ENCODE measurements at places on chromosomes 12 and 14.

- peak; percentile 59 for DNase-seq
Measured at GRCh38 chr12:120445911-120446843, at the start of the genes GATC and TRIAP1. GATC (plus strand) TSS chr12:120446444; CDS start chr12:120446481, 37 bp downstream. TRIAP1 (minus strand) TSS chr12:120446384; CDS start chr12:120446372, 12 bp downstream.

GRCh38 chr14:70714055-70714550, 72.4 kb downstream of the TTC9 start:
- DNase-seq, result peak; percentile 18

DNA sequence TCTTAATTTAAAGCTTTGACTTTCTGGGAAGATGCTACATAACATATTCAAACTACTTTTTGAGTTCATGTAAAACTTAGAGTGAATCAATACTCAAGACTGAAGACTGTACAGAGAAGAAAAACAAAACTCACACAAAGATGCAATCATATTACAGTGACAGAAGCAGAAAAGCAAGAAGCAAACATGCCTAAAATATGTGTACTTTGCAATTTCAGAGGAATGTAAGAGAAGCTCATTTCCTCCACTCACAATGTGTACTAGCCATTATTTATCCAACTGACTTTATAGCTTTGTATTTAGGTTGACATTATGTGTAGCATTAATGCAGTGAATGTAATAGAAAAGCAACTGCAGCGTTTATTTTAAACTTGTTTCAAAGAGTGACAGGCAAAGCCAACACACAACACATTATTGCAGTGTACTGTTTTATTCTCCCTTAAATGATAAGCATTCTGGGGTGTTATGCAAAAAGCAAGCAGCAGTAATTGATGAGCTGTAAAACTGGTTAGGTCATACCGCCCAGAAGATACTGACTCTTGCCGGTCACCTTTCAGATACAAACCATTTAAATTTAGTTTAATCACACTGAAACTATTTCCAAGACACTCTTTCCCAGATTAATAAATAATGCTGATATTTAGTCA, 88.2 kb upstream of the PAWR start:
- DNase-seq, result no peak

DNA sequence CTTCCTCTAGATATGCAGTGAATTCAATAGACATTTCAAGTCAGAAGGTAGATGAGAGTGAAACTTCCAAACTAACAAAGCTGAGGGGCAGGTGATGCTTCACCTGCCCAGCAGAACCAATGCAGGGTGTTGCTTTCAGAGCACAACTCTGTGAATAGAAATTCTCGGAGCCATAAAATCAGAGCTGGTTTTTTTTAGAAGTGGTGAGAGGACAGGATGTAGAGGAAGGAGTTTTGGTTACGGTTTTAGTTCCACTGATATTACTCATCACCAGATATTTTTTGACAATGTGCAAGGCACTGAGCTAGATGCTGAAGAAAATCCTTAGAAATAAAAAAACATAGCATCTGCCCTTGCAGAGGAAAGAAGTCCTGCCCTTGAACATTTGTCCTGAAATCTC, 62.2 kb downstream of the BMP4 start:
- DNase-seq, result no peak

- DNase-seq, result no peak
Measured at GRCh38 chr12:106519607-106520021, 63.2 kb upstream of the RFX4 start.

GRCh38 chr12:45585522-45586230, 143.8 kb upstream of the ARID2 start:
- DNase-seq, result no peak

GRCh38 chr12:74775276-74775675, 237.6 kb downstream of the ATXN7L3B start:
- DNase-seq, result no peak

DNA sequence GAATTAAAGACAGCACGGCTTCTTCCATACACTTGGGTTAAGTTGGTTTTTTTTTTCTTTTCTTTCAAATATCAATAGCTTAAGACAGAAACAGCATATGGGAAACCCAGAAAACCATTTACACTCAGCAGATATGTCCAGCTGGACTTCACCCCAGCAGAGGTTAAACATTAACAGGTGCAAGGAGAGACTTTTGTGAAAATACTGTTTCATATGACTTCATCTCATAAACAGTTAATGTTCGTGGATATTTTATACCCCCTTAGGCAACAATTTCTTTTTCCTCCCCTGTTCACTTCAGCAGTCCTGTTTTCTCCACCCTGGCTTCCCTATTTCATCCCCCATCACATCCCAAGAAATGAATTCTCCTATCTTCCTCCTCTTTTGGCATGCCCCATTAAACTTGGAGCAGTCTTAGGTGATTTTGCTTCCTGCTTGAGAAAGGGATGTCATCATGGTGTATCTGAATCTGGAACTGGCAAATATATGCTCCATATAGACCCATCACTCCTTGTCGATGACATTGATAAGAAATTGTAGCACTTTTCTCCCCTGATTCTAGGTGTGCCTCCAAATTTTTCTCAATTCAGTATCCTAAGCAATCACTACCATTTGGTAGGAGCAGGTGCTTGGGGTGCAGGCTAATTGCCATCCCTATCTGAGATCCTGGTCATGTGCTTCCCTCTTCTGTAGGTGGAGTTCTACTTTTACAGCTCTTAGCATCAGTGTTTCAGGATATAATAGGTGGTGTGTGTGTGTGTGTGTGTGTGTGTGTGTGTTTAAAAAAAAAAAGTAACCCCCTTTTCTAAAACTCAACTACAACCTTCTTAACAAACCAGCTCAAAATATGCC, 67.9 kb downstream of the BMP4 start:
- no peak for DNase-seq

DNA sequence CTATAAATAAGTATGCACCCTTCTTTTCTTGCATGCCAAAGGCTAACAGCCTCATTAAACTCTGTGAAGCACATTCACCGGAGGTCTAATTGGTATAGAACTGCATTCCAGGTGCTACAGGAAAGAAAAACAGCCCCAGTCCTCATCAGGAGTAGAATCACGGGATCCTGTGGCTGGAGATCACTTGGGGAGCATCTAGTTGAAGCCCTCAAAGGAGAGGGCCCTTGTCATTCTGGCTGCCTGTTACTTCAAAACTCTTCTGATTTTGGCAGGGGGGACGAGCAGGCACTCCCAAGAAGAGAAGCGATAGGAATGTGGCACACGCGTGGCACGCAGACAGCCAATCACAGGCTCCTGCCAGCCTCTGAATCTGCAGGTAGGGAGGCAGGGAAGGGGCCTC, 154.4 kb downstream of the TTC7B start:
- DNase-seq, result no peak

GRCh38 chr12:30700216-30700900, 4.7 kb upstream of the IPO8 start:
- no peak for DNase-seq

DNA sequence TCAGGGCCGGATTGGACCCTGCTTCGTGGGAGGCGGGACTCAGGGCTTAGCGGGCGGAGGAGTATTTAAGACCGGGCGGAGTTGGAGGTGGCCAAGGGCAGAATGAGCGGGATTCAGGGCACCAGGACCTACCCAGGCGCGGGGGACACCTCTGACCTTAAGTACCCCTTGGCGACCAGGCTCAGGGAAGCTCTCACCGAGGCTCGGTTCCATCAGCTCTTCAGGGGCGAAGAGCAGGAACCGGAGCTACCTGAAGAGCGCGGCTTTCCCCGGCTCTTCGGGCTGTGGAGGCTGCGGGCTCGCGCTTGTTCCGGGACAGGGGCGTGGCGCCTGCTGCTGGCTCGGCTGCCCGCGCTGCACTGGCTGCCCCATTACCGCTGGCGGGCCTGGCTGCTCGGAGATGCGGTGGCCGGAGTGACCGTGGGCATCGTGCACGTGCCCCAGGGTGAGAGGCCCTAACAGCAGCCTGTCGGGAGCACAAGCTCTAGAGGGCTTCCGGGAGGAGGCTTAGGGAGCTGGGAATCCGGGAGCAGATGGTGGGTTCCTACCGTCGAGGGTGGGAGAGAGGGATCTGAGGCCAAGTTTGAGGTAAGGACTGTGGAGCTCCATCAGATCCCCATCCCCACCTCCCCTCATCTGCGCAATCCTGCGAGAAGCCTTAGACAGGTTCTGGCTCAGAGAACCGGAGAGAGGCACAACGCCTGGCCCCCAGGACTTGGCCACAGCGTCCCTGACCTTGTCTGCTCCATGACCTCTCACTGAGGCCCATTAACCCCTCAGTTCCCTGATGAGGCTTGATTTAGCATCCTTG, 8.4 kb downstream of the ARHGEF25 start:
- no peak for DNase-seq

DNA sequence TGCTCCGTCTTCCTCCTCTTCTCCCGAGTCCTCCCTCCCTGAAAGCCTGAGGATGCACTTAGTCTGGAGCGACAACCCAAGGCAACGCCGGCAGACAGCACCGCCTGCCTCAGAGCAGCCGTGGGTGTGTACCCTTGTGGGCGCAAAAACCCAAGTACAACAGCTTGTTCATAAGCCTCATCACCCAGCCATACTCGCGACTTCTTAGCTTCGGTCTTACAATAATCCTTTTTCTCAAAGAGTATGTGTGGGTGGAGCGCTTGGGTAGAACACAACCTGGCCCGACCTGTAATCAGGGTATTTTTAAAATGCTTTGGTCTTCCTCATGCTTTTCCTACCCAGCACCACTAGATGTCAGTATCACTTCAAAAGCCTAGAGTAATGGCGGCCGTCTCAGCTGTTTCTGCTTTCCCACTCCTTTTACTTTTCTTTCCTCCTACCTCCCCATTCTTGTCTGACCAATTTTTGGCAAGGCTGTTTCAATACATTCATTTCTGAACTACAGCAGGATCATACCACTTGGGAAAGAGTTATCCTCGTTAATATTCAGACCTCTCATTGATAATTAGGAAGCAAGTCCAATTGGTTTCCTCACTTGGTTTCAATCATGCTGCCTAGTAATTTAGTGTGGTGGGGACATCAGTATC, 198.9 kb downstream of the EPS8 start:
- peak; percentile 64 for DNase-seq

DNA sequence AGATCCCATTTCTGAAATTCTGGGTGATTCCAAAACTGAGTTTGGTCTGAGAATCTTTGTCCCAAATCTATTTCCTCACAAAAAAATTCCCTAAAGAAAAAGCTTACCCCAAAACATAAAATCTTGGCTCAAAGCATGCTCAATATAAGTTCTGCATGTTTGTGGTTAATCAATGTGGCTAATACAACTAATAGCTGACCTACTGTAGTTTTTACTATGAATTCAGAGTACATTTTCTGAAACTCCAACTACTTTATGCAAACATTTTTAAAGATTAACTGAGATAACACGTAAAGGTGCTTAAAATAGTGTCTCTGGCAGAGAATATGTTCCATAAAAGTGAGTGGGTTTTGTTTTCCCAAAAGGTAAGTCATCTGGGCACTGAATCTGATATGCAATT, 133.1 kb downstream of the MED13L start:
- no peak for DNase-seq

DNA sequence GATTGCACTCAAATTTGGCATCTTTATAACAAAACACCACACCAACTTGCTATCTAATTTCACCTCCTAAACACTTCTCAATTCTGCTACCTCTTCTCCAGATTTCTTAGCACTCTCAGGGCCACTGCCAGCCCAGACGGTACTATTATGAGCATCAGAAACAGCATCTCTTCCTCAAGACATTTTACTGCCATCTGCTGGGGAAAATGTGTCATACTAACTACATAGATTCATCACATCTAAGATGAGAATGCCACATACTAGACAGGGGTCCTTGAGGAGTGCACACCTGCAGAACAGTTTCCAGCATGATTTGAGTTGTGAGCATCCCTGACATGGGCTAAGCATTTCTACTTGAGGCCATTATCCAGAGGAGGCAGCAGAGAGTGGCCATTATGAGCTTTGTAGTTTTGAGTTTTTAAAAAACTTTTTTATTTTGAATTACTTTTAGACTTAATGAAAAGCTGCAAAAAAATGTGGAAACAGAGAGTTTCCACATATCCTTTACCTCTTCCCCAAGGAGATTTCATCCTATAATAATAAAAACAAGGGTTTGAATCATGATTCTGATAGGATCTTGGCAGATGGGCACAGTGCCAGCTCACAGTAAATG, 15.1 kb upstream of the GRIP1 start:
- DNase-seq, result peak; percentile 49

- no peak for DNase-seq
Measured at GRCh38 chr12:48281811-48282210, 68.9 kb downstream of the ZNF641 start.

Data from RCC 7860 (cell line).